ENCODE measurements at places on chromosomes 3 and 15.

DNA sequence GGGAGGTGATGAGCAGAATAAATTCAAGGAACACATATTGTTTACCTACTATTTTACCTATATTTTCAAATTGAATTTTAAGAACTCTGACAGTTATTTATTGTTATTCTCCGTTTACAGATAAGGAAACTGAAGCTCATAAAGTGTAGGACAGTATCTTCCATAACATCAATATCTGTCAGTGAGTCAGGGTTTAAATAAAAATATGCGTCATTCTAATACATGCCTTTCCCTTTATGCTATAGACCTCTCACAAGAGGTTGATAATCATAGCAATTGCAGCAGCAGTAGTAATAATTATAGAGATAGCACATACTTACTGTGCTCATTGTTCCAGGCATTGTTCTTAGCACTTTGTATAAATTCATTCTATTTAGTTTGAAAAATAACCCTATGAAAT, 101.1 kb downstream of the EPHA6 start:
- no peak for DNase-seq

DNA sequence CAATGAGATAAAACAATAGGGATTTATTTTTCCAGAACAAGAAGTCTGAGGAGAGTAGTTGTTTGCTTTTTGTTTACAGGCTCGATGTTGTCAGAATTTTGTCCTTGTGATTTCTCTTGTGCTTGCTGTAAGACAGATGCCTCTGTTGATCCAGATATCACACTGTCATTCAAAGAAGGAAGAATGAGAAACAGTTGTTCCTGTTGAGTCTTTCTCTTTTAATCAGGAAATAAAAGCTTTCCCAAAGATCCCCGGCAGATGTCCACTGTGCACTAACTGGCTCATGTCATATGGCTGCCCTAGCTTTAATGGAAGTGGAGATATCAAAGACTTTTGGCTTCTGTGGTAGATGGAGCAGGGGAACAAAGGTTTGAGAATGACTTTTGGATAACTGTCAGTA, 6.8 kb downstream of the SERPINI1 start:
- no peak for DNase-seq

GRCh38 chr3:179603321-179603720, 1.1 kb downstream of the MRPL47 start:
- DNase-seq = no peak

DNA sequence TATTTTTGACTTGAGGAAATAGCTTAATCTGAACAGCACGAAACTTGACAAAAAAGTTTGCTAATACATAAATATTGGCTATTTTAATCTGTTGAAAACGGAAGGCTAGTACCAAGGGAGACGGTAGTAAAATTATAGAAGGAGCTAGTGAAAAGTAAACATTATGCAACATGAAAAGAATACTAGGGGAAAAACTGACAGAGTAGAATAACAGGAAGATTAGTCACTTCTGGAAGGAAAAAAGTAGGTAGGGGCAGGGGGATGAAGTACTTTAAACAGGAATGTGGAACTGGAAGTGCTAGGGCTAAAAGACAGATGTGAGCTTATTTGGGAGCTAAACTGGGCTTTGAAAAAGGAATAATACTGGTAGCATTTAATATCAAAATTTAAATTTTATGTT, 60.1 kb downstream of the MBNL1 start:
- DNase-seq = no peak

DNA sequence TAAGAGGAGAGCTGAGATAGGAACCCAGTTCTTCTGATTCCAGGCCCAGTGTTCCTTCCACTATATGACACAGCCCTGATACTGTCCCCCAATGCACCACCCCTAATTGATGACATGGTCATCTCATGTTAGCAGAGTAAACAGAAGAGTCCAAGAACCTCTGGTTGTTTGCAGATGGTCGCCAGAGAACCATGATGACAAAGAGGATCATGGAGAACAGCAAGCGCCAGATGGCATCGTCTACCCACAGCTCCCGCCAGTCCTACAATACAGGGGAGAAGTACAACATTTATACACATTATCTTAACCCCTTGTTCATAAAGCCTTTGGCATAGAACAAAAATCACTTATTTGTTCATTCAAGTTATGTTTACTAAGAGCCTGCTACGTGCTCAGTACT, 18.5 kb upstream of the VPS39 start:
- no peak for DNase-seq

GRCh38 chr3:104632947-104633346, 733.8 kb upstream of the ALCAM start:
- DNase-seq = no peak

- no peak for DNase-seq
These were observed 91.0 kb downstream of the RAD18 start for GRCh38 chr3:8872261-8872660.

DNA sequence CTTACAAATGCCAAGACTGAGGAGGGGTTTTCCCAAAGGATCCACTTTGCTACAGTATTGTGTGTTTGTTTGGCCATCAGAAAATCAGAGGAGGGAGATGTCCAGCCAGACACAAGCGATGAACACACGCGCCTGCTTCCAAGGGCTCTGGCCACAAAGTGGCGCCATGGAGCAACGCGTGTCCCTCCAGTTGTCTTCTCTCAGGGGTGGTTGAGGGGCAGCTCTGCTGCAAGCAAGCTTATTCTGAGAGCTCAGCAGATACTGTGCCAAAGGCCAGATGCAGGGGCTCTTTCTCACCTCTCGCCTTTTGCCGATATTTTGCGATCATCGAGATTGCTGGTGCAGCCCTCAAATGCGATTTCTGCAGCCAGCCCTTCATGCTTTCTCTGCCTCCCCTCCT, 88.9 kb upstream of the OSBPL11 start:
- DNase-seq = no peak

- no peak for DNase-seq
These were observed 368.2 kb upstream of the WNT5A start for GRCh38 chr3:55855311-55855710.

- DNase-seq = peak; percentile 57
These were observed 13.5 kb downstream of the UBAP1L start for GRCh38 chr15:65101411-65101890.

DNA sequence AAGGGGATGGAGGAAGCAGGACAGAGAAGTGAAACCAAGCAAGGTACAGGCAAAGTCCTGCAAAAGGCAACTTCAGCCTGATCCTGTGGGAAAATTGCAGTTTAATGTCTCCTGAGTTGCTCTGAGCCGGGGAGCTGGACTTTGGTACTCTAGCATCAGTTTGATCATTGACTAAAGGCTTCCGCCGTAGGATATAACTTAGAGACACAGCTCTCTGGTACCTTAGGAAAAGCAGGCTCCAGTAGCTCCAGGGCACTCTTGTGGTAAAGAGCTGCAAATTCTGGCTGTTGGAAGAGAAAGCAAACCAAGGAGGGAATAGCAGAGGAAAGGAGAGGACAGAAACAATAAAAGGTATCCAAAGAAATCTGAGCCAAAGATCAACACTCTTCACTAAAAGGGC, 521.1 kb downstream of the PLOD2 start:
- no peak for DNase-seq

- no peak for DNase-seq
These were observed 42.3 kb upstream of the GLCE start for GRCh38 chr15:69118089-69118488.

DNA sequence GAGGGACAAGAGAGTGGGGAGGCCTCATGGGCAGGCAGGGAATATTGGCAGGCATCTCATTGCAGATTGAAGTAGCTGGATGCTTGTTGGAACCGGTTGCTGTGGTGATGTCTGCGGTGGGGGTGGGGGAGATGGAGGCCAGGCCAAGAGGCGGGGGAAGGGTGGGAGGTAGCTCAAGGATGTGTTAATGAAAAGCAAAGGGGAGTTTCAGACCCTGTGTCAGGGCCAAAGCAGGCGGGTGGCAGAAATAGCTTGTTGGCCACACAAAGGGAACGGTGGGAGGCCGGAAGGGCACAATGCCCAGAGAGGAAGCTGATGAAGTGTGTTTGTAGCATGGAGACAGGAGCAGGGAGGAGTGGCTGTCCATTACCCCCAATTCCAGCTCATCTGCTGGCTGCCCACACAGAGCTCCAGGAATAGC, 28.0 kb downstream of the CCDC33 start:
- DNase-seq = no peak

DNA sequence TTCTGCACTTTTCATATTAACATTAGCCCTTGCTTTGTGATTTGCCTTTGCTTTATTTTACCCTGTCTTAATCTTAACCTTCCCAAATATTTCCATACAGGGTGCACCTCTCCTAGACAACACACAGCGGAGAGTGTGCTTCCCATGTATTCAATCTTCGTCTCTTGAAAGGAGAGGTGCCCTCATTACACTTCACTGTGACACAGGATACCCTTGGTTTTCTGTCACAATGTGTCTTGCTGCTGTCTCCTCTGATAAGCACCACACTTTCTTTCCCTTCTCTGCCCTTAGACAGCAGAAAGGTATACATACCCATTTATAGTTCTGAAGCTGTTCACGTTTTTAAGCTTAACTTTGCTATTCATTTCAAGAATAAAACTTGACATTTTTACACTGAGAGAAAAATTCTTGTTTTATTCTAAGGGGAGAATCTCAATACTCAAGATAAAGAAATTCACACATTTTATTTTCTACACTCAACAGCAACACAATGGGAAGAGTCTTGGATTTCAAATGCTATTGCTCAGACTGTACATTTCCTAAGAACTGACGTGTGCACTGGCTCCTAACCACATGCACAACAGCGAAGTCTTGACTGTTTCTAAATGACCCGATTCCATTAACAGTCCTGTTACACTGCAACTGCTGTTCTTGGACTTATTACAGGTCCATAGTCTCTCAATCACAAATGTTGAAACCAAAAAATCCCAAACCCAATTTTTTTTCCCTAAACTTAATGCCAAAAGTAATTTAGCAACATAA, 21.1 kb downstream of the ZXDC start:
- DNase-seq = no peak

GRCh38 chr3:132870541-132870940, 148.3 kb upstream of the NPHP3 start:
- DNase-seq = no peak

DNA sequence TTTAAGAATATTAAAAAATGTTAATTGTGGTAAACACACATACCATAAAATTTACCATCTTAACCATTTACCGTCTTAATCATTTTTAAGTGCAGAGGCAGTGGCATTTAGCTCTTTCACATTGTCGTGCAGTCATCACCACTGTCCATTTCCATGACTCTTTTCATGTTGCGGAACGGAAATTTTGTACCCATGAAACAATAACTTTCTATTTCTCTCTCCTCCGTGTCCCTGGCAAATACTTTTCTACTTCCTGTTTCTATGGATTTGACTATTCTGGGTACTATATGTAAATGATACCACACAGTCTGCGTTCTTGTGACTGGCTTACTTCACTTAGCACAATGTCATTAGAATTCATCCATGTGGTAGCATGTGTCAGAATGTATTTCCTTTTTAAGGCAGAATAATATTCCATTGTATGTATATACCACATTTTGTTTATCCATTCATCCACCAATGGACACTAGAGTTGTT, 27.9 kb downstream of the AKAP13 start:
- DNase-seq = peak; percentile 50

DNA sequence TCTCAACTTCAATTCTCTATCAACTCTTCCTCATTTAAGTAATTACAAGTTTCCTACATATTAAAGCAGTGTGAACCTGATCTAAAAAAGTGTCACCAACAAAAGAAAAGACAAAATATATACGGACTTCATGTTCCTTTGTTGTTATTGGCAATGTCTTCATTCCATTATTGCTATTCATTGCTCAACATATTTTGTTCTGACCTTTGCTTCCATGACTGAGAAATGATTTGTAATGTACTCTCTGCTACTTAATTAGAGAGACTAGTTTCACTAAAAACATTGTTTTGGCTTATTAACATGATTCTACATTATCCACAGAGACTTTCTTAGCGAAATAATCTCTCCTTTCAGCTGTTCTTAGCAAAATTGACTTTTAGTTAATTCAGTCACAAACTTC, 657.2 kb upstream of the ROBO1 start:
- DNase-seq = no peak

- DNase-seq = no peak
These were observed 26.2 kb upstream of the ARL8B start for GRCh38 chr3:5095886-5096285.

- DNase-seq = no peak
These were observed 66.0 kb downstream of the CMSS1 start for GRCh38 chr3:99883693-99884092.

DNA sequence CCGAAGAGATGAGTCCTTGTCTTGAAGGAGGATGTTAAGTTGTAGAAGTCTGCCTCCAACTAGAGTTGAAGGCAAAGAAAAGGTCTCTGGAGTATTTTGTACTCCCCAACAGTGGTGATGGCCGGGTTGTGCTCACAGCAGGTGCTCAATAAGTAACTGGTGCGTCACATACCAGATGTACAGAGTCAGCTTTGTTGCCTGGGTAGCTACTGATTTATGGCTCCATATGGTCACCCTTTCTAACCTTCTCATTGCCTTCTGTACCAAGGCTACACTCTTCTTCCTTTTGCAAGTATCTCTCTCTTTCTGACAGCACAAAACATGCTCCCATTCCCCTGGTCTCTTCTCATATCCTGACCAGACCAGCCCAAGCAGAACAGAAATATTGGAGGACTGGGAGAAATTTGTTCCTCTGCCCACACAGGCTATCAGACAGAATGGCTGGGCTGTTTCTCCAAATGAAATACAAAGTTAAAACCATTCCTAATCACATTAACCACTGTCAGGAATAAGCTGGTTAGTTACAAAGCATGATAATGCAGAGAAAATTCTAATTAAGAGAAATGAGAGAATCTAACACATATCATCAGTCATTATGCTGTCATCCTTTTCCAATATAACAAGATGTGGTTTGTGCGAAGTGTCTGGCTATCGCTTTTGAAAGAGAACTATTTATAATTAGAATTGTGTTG, 150.1 kb upstream of the LRRN1 start:
- DNase-seq = no peak

- DNase-seq = no peak
These were observed 329.7 kb downstream of the TIGIT start for GRCh38 chr3:114623420-114624046.

All from activated CD4-positive, alpha-beta memory T cell treated with anti-CD3 and anti-CD28 coated beads, Interleukin-2, amount 10 ng/mL, durations not matched to agents 7 days and 5 days (primary cell).